ENCODE measurements at places on chromosomes 3 and 15.

DNA sequence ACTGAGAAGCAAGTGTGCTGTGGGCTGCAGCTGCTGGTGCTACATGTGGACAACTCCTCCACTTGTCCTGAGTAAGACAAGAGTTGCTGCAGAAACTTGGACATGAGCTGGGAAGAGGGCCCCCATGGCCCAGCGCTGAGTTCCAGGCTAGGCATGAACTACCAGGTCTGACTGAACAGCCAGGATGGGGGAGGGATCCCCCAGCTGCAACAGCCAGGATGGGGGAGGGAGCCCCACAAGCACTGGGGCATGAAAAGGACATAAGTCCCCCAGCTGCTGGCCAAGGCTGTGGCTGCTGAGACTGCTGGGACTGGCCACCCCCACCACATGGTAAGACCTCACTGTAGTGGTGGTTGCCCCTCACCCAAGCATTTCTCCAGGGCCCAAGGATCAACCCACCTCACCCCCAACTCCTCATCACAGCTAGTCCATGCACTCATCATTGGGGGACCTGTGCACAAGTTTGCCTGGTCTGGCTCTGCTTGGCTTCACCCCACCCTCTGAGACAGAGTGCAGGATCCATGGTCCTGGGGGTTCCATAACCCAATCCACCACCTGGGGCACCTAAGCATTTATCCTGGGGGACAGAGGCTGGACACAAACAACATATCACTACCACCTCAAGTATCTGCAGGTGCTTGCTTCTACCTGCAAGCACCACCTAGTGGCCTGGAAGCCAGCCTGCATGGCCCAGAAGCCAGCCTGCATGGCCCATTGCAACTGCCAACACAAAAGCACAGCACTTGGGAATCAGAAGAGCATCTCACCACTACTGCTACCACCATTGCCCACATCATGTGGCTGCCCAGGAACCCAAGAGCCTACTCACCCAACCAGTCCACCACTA is 84.5 kb upstream of the STT3B start:
- peak; percentile 27 for DNase-seq

- DNase-seq = no peak
These were observed 14.3 kb downstream of the EHD4 start for GRCh38 chr15:41958002-41958420.

DNA sequence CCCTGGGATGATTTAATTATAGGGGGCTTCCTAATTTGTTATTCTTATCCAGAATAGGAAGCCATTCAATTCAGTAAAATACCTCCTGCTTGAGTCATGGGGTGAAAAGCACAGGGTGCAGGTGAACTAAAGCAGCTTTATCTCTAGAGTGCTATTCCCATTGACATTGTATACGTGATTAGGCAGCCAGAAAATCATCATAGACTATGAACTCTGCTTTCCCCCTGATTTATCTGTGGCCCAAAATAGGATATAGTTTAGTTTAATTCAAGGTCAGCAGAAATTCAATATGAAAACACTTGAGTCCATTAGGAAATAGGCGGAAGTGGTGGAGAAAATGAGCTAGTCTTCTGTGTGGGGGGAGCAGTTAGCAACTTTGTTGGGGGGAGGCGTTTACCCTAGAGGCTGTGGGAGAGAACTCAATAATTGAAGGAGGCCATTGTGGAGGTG is 18.2 kb upstream of the PRKCI start:
- no peak for DNase-seq

DNA sequence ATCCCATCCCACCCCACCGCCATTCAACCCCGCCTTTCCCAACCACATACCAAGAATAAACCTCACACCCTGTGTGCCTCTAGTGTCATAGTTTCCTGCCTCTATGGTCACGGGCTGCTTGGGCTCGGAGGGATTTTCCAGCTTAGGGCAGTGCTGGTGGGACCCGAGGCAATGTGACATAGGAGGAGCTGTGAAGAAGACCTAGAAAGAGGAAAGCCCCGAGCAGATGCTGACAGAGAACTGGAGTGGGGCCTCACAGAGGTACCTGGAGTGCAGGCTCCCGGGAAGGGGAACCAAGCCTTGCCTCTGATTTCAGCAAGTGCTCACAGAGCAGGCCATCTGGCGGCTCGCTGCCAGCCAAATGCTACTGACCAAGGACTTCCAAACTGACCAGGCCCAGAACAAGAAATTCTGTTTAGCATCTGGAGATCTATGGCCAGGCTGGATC is 27.5 kb downstream of the BHLHE40 start:
- peak; percentile 60 for DNase-seq

DNA sequence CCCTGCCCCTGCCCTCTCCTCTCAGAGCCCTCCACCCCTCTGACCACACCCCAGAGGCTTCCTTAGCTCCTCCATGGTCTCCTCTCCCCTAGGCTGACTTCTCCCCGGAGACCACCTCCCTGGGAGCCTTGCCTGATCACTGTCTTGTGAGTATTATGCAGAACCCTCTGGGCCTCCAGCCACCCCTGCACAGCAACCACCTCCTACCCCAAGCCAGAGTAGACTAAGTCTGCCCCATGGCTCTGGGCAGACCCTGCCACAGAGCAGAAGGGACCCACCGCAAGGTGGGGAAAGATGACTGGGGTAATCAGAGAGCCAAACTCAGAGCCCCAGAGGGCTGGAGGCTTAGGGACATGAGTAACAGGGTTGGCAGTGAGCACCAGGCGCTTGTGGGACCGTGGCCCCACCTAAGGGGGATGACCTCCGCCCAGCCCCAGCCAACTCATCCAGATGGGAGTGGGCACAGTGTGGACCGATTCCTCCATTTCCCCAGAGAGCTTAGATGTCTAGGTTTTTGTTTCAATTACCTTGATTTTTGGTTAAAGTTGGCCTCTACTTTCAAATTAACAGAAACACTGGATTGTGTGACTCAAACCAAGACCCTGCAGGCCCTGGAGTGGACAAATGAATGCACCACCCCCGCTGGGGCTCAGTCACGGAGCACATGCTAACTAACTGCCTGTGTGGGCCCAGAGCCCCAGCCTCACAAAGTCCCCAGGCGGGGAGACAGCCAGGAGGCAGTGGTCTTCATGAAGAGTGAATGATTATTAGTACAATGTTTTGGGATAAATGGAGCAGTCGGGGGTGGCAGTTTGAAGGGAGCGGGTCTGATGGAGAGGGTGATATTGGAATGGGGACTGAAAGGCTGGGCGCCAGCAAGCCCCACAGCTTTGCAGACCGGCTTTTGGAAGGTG is 119.4 kb upstream of the PRR20G start:
- no peak for DNase-seq

- no peak for DNase-seq
These were observed 96.7 kb upstream of the PPP2R3A start for GRCh38 chr3:135868801-135869200.

DNA sequence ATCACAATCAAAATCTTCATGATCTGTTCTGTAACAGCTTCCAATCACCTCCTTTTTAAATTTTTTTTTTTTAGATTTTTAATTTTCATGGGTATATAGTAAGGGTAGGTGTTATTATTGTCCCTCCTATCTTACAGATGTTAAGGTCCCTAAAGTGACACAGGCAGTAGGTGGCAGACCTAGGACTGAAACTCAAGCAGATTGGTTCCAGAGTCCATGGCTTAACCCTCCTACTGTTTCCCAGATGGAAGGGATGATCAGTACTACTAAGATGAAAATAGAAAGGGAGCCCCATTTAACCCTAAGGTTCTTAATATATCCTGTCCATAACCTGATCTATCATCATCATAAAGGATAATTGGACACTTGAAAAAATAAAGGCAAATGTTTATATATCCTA is 57.1 kb downstream of the CHAC1 start:
- DNase-seq = no peak

GRCh38 chr15:81322676-81323253 is 1.2 kb downstream of the STARD5 start:
- DNase-seq = peak; percentile 80

DNA sequence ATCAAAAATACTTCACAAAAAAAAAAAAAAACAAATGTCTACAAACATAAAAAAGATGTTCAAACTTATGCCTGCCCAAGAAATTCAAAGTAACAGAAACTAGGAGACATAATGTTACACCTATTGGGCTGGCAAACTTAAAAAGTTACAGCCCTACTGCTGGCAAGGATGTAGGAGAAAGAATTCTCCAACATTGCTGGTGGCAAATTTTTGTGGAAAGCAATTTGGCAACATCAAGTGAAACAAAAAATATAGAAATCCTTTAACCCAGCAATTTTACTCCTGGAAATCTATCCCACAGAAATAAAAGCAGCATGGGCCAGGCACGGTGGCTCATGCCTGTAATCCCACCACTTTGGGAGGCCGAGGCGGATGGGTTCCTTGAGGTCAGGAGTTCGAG is 73.2 kb downstream of the STAG1 start:
- DNase-seq = no peak

DNA sequence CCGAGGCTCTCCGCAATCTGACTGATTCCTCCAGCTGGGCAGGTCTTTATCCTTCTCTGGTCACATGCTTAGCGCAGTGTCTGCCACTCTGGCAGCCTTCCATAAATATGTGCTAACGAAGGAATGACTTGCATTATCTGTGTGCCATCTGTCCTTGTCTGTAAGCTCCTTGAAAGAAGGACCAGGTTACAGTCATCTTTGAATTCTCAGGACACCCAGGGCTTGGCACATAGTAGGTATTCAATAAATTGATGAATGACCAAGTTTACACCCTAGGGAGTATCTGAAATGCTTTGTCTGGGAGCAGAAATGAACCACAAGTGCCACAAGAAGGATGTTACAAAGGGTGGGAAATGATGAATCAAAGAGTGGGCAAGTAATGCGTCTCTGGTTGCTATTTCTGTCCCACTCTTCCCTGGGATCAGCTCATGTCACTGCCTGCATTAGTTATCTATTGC is 16.5 kb upstream of the FAM3D start:
- no peak for DNase-seq

DNA sequence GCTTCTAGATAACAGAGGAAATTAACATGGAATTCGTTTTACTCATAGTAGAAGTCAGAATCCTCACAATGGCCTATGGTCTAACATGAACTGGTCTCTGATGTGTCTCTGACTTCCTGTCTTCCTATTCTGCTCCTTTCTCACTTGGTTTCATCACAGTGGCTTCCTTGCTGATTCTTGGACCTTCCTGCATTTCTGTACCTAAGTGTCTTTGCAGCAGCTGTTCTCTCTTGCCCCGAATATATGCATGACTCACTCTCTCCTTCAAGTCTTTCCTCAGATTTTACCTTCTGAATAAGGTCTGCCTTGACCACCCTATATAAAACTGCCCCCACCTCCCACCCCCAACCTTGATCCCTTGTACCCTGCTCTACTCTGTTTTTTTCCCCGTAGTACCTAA is 14.1 kb downstream of the ARL13B start:
- DNase-seq = peak; percentile 6

DNA sequence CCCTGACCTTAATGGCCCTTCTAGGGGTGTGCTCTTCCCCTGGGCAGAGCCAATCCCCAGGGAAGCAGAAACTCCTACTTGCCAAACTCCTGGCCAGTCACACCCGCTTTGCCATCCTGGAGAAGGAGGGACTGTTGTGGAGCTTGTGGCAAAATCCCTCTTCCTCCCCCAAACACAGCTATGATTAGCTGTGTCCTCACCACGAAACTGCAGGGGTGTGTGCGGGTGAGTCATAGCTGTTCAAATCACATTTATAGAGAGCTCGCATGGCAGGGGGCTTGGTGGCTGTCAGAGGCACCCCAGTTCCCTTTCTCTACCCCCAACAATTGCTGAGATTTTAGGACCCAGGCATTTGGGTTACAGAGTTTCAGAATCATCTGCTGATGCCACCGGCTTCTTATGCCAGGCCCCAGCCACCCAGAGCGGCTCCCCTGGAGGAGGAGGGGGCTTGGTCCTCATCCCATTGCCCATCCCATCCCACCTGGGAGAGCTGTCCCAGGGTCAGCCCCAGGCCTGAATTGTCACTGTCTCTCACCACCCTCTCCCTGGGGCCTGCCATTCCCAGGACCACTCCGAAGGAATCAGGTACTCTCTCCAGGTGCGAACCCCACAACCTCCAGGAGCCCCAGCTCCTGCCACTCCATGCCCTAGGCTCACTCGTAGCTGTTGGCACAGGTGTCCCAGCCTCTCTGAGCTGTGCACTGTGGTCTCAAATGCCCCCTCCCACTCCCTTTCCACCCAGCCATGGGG is 28.8 kb upstream of the MAGEF1 start:
- peak; percentile 99 for DNase-seq

- no peak for DNase-seq
These were observed 126.6 kb upstream of the MME start for GRCh38 chr3:154953538-154953937.

GRCh38 chr3:174331095-174331800 is 527.9 kb upstream of the NAALADL2 start:
- DNase-seq = no peak

DNA sequence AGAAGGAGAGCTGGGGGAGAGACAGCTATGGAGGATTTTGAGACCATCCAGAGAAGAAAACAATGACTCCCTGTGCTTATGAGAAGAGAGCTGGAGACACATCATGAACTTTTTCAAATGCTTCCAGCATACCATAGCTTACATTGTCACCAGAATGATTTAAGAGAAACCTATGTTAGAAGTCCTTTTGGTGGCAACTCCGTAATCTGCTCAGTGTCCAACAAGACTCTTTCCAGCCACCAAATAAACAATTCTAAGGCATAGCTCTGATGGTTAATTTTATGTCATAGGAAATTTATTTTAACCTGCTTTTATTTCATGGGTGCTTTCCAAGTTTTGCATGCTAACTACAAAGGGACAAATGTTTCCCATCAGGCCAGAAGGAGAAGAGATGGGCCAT is 200.3 kb upstream of the MCTP2 start:
- no peak for DNase-seq

- DNase-seq = no peak
These were observed 74.1 kb downstream of the CHL1 start for GRCh38 chr3:270688-271087.

DNA sequence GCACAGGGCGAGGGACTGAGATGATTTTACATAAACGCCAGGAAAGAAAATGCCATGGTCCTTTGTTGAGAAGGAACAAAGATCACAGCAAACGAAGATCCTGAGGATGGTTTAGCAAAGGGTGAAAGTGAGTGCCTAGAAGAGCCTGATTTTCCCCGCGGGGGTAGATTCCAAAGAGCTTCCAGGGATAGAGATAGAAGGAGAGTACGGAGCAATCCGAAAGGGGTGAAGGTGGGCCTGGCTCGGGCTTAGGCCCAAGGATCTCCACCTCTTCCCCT is 977 bp downstream of the CDC25A start:
- peak; percentile 16 for DNase-seq

- peak; percentile 89 for DNase-seq
These were observed 15.6 kb downstream of the CHST2 start for GRCh38 chr3:143135150-143135549.

DNA sequence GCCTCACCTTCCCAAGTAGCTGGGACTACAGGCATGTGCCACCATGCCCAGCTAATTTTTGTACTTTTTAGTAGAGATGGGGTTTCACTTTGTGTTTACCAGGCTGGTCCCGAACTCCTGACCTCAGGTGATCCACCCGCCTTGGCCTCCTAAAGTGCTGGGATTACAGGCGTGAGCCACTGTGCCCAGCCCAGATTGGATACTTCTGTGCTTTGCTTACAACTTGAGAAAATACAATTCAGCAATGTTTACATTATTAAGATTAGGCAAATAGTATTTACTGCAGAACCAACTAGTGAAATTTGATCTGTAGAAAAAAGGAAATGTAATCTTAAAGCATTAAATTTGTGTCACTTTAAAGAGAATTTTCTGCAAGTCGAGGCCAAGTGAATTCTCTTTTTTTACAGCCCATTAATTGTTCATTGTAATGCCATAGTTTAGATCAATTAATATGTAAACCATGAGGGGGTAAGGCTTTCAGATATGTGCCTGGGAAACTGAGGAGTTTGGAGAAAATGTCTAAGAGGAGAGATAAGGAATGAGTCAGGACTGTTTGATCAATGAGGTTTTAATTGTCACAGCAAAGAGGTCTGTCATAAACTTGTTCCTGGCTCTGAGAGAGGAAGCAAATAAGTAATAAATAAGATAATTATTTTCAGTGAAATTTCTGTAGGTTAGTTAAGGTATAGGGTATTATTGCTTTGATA is 15.3 kb downstream of the PYDC2 start:
- DNase-seq = no peak

Measured in mammary epithelial cell (primary cell).